NCI-H510A (cell line): ENCODE measurements at places on chromosomes 6 and 20.
A peak's percentile ranks its signal among the peaks of the same experiment; 100 is the strongest.

- DNase-seq: no peak
These were observed 18.5 kb downstream of the DACT2 start for GRCh38 chr6:168300975-168301647.

GRCh38 chr20:32706486-32706885 lies 32.7 kb upstream of the C20orf203 start:
- no peak for DNase-seq

- DNase-seq: no peak
These were observed 25.9 kb downstream of the POM121L2 start for GRCh38 chr6:27286141-27286540.

DNA sequence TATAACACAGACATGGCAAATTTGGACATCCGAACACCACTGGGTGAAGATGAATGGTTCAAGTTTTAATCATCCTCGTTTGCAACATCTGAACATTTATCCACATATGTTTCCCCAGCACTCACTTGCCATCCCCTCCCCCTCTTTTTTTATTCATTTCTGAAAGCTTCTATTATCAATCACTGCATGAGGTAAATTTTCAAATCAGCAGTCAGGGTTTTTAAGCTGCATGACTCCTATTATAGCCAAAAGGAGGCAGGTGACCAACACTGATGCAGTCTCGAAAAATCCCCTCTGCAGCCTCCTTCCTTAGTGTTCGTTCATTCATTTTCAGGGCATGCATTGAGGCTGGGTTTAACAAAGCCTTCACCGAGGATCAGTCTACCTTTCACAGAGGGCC lies 530.8 kb upstream of the JARID2 start:
- DNase-seq: no peak

GRCh38 chr20:15927893-15928650 lies 645.2 kb downstream of the KIF16B start:
- DNase-seq: no peak

DNA sequence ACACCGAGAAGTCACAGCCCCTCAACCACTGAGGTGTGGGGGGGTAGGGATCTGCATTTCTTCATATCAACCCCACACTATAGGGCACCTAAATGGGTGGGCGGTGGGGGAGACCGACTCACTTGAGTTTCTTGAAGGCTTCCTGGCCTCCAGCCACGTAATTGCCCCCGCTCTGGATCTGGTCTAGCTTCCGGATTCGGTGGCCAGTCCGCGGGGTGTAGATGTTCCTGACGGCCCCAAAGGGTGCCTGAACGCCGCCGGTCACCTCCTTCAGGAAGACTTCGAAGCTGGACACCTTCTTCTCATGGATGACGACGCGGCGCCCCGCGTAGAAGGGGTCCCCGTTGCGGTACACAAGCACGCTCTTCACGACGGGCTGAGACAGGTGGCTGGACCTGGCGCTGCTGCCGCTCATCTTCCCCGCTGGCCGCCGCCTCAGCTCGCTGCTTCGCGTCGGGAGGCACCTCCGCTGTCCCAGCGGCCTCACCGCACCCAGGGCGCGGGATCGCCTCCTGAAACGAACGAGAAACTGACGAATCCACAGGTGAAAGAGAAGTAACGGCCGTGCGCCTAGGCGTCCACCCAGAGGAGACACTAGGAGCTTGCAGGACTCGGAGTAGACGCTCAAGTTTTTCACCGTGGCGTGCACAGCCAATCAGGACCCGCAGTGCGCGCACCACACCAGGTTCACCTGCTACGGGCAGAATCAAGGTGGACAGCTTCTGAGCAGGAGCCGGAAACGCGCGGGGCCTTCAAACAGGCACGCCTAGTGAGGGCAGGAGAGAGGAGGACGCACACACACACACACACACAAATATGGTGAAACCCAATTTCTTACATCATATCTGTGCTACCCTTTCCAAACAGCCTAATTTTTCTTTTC lies at the start of gene DCDC2:
TSS of gene DCDC2 (minus strand) at position 724 of the 883 bp plus-strand sequence. CDS start at position 415, 309 bp downstream.
- peak; percentile 87 for DNase-seq

GRCh38 chr20:25859649-25860530 lies 163.2 kb upstream of the ZNF337 start:
- DNase-seq: peak; percentile 59
